ENCODE measurements at places on chromosomes 1 and 21.

DNA sequence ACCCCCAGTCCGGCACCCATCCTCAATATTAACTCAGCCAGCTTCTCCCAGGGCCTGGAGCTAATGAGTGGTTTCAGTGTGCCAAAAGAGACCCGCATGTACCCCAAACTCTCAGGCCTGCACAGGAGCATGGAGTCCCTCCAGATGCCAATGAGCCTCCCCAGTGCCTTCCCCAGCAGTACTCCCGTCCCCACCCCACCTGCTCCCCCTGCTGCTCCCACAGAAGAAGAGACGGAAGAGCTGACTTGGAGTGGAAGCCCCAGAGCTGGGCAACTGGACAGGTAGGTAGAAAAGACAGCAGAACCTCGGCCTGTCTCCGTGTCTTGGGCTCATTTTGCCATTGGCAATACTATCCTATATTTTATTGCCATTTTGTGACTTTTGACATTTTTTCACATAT, 45.4 kb upstream of the IPO9 start:
- no peak for DNase-seq

- DNase-seq = no peak
Observed at GRCh38 chr1:97457446-97458089, 463.3 kb downstream of the DPYD start.

DNA sequence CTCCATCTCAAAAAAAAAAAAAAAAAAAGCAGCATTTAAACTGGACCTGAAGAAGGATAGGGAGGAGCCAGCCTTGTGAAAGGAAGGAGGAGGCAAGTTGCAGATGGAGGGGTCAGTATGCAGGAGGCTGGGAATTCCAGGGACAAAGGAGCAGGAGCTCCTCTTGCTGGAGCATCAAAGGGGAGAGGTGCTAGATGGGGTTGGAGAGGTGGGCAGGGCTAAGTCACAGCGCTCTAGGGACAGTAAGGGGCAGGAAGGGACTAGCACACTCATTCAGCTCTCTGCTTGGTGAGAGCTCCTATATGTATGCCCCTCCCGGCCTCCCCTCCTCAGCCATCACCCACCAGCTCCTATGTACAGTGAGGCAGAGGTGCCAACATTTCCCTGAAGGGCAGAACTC, 26.8 kb downstream of the MAP7D1 start:
- DNase-seq = no peak

GRCh38 chr1:204578867-204579664, 62.9 kb downstream of the MDM4 start:
- DNase-seq = no peak

- DNase-seq = no peak
Observed at GRCh38 chr21:39094087-39094780, 89.0 kb downstream of the PSMG1 start.

DNA sequence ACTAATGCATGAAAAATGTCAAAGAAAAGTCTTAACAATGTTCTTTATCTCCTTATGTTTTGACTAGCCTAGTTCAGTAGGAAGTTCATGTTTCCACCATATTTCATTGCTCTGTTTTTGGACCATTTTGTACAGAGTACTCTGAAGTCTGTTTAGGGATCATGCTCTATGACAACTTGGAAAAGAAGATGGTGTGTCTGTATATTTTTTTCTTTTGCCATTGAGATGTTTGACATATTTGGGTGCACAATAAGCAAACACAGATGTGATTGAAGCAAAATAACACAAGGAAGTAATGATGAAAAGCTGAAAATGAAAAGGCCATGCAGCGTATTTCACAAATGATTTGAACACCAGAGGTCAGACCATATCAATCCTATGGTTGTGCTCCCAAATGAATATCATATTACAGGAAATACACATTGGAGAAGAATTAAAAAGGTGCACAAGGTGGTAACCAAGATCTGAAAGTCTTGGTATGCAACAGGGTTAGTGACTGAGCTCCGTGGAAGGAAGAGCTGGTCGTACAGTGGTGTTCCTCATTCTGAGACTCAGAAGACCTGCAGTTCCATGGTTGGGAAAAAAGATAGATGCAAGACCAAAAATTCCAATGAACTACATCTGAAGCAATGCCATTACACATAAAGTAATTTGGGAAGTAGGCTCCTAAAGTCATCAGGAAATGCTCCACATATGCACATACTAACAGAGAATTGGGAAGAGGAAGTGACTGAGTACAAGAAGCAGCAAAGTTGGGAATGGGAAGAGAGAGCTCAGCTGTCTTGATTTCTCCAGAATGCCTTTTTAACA, 463.5 kb downstream of the LMO4 start:
- DNase-seq = no peak

DNA sequence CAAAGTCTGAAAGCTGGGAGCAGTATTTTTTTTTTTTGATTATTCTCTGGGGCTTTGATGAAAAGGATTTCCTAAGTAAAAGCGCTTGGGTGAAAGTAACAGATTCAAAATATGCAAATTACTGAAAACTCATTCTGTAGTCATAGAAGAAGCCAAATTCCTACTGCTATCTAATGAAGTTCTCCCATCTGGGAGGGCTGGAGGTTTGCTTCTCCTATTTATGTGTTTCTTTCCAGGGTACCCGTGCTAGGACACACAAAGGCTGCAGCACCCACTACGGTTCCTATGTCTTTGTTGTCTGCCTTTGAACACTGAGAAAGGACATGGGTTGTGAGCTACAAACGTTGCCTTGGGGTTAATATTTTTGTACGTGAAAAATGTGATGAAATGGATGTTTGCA, 324.7 kb upstream of the KAZN start:
- DNase-seq = no peak

DNA sequence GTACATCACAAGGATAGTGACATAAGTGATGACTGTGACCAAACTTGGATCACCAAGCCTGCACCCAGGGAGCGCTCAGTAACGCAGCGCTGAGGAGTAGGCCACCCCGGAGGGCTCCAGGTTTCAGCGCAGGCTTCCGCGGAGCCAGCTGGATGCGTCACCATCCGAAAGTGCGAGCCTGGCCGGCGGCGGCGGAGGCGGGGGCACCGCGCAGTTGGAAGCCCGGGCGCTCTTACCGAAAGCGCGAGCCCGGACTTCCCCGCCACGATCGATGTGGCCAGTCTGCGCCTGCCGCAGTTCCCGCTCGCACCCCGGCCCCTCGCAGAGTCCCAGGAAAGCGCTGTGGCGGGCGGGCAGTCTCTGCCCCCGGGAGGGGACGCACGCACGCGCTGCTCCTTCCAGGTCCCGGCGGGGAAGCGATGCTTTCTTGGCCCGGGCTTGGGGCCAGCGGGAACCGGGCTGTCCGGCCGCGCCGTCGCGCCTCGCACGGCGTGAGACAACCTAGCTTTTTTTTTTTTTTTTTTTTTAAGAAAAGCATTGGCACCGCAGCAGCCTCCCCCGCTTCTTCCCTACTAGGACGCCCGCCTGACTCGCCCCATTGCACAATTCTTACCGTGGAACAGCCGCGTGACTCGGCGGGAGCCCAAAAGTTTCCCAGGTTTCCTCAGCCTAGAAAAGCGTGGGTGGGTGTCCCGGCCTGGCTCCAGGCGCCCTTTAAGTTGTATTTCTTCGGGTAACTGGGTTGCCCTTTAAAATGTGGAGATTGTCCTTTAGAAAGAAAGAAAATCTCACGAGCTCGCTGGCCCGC, 36.4 kb upstream of the JAK1 start:
- peak; percentile 61 for DNase-seq

DNA sequence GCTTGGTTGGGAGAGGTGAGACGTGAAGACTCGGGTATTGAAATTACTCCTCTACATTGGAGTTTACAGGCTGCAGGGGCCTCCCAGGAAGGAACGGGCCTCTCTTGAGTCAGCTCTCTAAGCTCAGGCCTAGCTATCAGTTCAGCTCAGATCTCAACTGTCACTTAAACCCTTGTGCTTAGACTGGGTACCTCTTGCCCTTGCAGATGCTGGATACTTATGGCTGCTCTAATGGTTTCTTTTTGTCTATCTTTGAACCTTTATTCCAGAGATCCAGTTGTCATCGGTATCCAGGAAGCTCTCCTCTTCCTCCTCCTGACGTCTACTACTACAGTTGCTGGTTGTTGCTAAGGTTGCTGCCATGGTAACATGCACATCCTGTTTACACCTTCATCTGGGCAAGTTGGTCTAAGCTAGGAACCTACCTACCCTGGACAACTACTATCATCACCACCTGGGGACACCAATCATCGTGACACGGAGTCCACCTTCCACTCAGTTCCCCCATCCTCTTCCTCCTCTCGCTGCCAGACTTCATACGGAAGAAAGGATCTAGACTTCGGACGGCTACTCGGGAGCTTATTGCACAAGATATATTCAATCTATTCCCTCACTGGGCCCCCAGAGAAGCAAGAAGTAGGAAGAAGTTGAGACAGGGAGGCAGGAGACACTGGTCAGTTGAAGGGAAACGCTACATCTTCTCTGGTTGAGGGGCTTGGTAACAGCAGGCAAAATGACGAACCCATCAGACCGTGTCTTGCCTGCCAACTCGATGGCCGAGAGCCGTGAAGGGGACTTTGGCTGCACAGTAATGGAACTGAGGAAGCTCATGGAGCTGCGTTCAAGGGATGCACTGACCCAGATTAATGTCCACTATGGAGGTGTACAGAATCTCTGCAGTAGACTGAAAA, 56.1 kb downstream of the ATP2B4 start:
- no peak for DNase-seq

DNA sequence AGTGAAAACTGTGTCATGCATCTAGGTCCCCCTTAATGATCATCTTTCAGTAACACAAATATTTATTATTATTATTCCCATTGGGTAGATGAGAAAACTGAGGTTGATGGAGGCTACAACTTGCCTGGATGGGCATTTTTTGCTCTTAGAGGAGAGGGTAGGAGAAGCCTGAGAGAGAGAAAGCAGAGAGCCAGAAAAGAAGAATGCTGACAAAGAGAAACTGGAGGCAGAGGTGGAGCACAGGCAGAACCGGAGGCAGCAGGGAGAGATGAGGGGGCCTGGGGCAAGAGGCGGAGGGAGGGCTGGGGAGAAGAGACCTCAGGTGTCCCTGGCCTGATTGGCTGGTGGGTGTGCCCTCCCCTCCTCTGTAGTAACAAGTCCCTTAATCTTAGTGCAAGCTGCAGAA, 4.1 kb downstream of the BLACAT1 start:
- DNase-seq = no peak

- DNase-seq = no peak
Observed at GRCh38 chr1:88434836-88435235, 249.2 kb upstream of the PKN2 start.

- no peak for DNase-seq
Observed at GRCh38 chr1:156841295-156841855, 17.5 kb downstream of the INSRR start.

- no peak for DNase-seq
Observed at GRCh38 chr21:21971384-21971783, 973.2 kb downstream of the NCAM2 start.

- no peak for DNase-seq
Observed at GRCh38 chr1:109671067-109671466, 3.2 kb downstream of the GSTM2 start.

DNA sequence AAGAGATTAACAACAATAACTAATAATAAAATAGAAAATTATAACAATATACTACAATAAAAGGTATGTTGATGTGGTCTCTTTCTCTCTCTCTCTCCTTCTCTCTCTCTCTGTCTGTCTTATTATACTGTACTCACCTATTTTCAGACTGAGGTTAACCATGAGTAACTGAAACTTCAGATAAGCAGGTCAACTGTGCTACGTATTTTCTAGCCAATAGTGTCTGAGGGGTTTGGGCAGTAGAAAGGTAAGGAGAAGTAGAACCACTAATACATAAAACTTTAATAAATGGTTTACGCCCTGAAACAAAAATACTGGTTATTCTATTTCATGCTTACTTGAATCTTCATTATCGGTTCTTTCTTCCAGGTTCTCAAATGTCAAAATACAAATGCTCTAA, 71.0 kb upstream of the LRRC53 start:
- no peak for DNase-seq

DNA sequence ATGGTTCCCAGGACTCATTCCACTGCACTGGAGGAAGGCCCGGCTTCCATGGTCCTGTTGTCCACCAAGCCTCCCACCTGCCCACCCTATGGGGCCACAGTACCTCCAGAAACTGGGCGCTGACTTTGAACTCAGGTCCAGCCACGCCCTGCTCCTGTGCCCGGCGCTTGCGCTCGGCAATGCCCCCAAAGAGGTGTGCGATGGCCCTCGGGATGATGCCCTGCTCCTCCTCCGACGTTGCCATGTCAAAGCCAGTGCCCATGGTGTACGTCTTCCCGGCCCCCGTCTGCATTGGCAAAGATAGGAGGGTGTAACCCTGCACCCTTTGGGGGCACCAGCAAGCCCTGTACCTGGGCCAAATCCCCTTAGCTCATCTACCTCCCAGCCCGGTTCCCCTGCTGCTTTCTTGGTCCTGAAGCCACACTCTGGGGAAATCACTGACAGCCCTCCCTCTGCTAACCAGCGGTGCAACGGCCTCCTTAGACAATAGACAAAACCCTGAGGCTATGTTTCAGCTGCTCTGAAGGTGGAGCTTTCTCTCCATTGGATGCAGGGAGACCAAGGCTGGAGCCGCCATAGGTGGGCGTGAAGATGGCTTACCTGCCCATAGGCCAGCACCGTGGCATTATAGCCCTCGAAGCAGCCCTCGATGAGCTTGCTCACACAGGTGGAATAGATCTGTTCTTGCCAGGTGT, 14.7 kb downstream of the KIF21B start:
- no peak for DNase-seq

DNA sequence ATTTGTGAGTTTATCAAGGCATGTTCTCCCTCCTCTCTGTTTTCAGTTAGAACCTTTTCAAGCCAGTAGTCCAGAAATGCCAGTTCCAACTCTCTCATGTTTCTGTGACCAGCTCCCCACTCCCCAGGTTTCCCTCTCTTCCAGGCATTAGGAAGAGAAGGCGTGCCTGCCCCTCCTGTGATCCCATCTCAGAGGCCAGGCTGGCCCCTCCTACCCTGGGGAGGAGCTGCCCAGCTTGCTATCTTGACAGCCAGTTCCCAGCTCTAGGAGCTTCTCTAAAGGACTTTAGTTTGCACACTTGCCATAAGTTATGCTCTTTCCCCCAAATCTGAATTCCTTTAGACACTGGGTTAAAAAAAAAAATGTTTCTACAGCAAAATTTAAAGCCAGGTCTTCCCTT, 8.9 kb downstream of the HYI start:
- DNase-seq = peak; percentile 11

GRCh38 chr1:244854166-244854565, 10.2 kb downstream of the HNRNPU start:
- DNase-seq = no peak

GRCh38 chr1:243447844-243448243, 192.0 kb downstream of the SDCCAG8 start:
- DNase-seq = no peak

Measured in neuronal stem cell (in vitro differentiated cells).